Dermis lymphatic vessel endothelial cell (primary cell): ENCODE measurements at places on chromosomes 5 and 9. TPM values are rescaled to one million over a fixed set of nuclear protein-coding genes. Genes with fewer than 3 reads are reported as not detected.

The CCL21 gene
- total RNA-seq, result 1.4 and 8.6 TPM in 2 replicates

The AFAP1L1 gene
- 226 and 255 TPM in 2 replicates for total RNA-seq

The GZMA gene
- 0.33 TPM in 1 of 2 replicates, not detected in the other for total RNA-seq

The SPATA31A3 gene
- not detected in 2 replicates for total RNA-seq

The STPG3 gene
- 0.54 TPM in 1 of 2 replicates, not detected in the other for total RNA-seq

The LHX3 gene
- total RNA-seq, result not detected in 2 replicates

The CER1 gene
- not detected in 2 replicates for total RNA-seq

The PLAA gene
- total RNA-seq, result 38.7 and 39.7 TPM in 2 replicates

The ORM2 gene
- not detected in 2 replicates for total RNA-seq

The REEP2 gene
- total RNA-seq, result 0.65 and 1.0 TPM in 2 replicates

The F12 gene
- total RNA-seq, result 0.54 and 0.77 TPM in 2 replicates

The FOXD4L4 gene
- under 0.01 and 0.09 TPM in 2 replicates for total RNA-seq

The GRXCR2 gene
- total RNA-seq, result not detected in 2 replicates

The ZFYVE16 gene
- 42.5 and 51.1 TPM in 2 replicates for total RNA-seq

The DAB2IP gene
- total RNA-seq, result 15.4 and 20.7 TPM in 2 replicates

The SARDH gene
- under 0.01 and 0.11 TPM in 2 replicates for total RNA-seq

The C9orf50 gene
- total RNA-seq, result not detected in 2 replicates

The GNA14 gene
- total RNA-seq, result 15.3 and 20.5 TPM in 2 replicates

The ELOVL7 gene
- 0.09 and 0.22 TPM in 2 replicates for total RNA-seq
